Stimulated activated CD4-positive, alpha-beta T cell treated with anti-CD3 and anti-CD28 coated beads, Interleukin-12 subunit alpha, Interleukin-12 subunit beta, amount 100 ng/mL, for 4 hours (primary cell): ENCODE measurements at places on chromosomes 3 and 15.

- DNase-seq: no peak
Observed at GRCh38 chr3:169044331-169045113, 619.0 kb downstream of the MECOM start.

GRCh38 chr3:153171256-153171655 lies 9.2 kb downstream of the RAP2B start:
- no peak for DNase-seq

DNA sequence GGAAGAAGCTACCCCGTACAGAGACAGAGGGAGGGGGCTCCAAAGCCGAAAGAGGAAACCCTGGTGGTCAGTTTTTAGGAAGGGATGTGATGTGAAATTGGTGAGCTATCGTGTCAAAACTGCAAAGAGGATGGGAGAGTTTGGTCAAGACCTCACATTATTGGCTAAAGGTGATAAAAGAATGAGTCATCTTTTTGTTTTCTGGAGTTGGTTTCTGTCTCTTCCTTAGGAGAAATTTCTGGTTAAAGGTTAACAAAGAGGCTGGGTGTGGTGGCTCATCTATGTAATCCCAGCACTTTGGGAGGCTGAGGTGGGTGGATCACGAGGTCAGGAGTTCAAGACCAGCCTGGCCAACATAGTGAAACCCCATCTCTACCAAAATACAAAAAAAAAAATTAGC lies 217.8 kb upstream of the CBLB start:
- DNase-seq: no peak

DNA sequence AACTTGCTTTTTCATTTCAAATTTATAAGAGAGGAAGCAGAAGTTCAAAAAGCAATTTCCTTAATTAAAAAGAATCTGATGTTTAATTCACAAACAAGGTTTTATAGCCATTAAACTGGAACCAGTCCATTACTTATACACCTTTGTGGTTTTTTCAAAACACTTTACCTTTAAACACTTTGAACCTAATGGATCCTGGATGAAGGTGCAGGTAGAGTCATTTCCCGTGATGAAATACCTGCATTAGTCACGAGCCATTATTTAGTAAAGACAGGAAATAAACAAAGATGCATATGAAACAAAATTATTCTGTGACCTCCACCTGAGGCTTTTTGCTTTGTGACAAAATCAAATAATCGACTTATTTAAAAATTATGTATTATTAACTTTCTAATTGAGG lies 341.7 kb upstream of the UBE2E2 start:
- no peak for DNase-seq

DNA sequence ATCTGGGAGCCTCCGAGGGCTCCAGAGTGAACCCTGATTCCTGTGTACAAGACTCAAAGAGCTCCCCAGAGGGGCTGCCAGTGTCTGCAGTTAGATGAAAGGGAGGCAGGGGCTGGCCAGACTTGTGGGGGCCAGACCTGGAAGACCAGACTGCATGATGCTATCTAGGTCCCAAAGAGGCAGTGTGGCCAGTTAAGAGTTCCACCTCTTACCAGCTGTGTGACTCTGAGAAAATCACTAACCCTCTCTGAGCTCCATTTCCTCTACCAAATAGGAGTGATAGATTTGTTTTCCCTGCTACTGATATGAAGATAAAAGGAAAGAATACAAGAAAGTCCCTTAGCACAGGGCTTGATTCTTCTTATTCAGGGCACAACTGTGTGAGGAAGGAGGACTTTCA lies 29.0 kb downstream of the ACSBG1 start:
- no peak for DNase-seq

DNA sequence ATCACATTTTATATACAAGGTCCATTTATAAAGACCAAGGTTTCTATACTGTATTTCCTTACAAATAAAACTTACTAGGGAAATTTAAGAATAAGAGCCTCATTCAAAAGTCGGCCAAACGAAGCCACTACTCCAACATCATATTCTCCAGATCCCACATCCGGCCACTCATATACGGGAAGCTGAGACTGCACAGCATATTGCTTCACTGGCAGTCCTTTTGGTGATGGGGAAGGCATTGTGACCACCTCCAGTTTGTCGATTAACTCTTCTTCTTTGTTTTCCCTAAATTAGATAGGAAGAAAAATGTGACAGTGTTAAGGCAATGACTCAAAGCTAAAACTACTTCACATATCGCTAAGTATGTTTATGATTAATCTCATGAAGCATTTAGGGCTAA lies 2.7 kb downstream of the MTFMT start:
- no peak for DNase-seq
